ENCODE measurements at places on chromosomes 7 and 10.

DNA sequence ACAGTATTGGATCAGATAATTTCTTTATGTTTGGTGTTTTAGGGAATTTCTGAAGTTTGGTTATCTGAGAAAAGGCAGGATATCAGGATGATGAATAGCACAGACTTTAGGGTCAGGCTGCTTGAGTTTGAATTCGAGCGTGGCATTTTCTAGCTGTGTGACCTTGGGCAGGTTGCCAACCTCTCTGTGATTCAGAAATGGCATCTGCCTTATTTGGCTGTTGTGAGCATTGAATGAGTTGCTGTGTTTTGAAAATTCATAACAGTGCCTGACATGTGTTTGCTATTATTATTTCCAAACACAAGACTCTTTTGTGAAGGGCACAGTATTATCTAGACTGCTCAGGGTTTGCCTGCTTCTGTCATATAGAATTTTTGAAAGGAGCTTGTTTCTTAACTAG is 66.9 kb downstream of the NXPH1 start:
- no peak for DNase-seq

- no peak for DNase-seq
These were observed 55.3 kb downstream of the CPVL start for GRCh38 chr7:29090836-29091601.

DNA sequence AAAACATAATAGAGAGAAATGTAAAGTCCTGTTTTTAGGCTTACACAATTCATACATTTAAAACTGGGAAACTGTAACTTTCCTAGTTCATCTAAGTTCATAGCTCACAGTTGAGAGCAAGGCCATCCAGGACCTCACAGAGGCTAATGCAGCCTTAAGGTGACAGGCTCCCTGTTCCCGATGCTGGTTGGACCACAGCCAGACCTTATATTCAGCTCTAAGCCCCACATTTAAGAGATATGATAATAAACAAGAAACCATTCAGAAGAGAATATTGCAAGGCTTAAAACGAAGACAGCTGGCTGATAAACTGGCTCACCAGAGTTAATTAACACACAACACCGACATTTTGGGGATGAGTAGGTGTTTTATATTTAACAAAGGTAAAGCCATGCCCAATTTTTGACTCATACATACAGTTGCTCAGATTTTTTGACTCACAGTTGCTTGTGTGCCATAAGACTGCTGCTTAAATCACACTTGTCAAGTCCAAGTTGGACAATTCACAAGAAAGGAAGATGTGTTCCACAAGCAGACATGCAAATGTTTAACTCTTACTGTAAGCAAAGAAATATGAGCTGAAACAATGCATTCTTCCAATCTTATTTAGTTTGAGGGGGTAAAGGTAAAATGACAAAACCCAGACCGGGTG is 41.1 kb upstream of the TMEM213 start:
- DNase-seq, result no peak

DNA sequence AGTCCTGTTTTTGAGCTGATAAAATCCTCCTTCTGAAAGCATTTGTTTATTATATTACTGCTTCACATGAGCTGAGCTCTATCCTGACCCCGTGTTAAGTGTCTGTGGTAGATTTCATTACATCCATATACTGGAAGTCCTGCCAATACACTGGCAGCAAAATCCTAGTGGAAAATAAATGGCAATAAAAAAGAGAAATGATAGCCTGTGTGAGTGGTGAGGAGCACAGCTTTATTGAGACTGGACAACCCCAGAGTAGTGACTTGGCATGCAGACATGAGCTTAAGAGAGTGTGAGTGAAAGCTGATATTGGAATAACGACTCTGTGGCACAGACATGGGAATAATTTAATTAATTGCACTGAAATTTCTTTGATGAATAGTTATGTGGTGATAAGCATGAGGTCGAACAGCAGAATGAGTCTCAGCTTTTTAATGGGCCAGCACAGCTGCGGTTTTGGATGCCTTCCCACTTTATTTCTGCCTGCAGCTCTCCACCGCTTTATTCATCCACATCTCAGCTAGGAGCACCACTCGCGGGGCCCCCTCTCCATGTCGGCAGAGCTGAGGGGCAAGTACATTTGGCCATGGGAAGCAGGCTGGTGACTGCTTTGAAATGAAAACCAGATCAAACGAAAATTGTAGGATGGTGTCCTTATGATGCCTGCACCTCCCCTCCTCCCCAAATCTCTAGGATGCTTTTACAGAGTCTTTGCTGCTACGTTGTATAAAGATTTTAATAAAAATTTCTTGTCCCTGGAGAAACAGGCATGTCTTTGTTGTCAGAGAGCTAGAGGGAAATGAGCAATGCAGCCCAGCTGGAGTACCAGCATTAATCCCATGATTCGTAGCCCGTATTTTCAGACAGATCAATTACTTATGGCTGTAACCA is 494.3 kb downstream of the AUTS2 start:
- DNase-seq, result no peak

DNA sequence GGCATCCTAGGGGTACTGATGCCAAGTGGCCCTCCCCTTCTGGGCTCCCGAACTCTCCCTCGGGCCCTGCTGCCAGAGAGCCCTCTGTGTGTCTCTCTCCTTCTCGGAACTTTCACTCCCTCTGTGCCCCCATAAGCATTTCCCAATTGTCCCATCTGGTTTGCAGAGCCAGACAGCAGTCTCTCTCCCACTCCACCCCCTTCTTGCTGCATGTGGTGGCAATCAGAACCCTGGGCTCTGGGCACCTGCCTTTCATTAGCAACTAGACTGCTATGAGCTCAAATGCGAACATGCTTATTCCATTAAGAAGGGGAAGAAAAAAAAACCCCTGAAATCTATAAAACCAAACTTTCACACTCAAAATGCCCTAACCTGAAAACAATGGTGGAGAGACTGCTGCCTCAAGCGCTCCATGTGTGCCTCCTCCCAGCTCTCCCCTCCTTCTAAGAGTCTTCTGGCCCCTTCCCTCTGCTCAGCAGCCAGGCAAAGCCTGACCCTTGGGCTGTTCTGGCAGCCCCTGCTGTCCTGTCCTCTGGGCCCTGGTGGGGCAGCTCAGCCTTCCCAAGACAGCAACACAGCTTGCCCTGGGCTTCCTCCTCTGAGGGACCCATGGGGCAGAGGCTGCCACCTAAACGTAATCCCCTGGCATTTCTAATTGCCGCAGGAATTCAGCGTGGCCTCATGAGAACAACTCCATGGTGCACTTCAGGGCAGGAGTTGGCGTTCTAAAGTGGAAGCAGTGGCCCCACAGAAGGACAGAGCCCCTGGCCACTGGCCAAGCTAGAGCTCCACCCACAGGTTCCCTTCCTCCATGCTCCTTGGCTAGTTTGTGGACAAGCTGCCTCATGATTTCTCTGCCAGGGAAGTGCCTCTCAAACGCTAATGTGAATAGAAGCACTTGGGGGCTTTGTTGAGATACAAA is 415.4 kb downstream of the PLXNA4 start:
- no peak for DNase-seq
